ENCODE measurements at places on chromosomes 5 and 9.

DNA sequence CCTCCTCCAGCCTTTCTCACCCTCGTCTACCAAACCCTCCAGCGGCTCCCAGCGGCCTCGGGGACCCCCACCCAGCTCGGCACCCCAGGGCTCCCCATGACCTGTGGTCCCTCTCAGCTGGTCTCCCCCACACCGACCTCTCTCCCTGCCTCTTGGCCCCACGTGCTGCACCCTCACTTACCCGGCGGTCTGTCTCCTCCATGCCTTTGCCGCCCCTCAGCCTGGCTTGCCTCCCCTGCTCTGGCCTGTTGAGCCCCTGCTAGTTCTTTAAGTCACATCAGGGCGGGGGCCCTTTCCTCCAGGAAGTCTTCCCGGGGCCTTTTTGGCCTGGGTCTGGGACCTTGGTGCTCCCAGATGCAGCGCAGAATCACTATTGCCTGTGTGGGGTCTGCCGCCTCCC, 81.5 kb downstream of the LMX1B start:
- DNase-seq = no peak

DNA sequence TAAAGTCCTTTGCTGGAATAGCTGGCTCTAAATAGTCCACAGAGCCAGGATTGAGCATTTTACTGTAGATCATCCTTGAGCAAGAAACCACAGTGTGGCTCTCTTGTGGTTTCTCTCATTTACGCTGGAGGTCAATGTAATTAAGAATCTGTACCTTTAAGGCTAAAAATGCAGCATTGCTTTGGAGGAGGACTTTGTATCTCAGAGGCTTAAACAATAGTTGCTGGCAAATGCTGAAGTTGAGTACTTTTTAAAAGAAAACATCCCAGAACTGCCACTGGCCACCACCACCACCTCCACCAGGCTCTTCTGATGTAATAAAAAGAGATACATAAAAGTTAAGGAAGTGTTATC, 177.3 kb upstream of the ADAMTSL1 start:
- no peak for DNase-seq

DNA sequence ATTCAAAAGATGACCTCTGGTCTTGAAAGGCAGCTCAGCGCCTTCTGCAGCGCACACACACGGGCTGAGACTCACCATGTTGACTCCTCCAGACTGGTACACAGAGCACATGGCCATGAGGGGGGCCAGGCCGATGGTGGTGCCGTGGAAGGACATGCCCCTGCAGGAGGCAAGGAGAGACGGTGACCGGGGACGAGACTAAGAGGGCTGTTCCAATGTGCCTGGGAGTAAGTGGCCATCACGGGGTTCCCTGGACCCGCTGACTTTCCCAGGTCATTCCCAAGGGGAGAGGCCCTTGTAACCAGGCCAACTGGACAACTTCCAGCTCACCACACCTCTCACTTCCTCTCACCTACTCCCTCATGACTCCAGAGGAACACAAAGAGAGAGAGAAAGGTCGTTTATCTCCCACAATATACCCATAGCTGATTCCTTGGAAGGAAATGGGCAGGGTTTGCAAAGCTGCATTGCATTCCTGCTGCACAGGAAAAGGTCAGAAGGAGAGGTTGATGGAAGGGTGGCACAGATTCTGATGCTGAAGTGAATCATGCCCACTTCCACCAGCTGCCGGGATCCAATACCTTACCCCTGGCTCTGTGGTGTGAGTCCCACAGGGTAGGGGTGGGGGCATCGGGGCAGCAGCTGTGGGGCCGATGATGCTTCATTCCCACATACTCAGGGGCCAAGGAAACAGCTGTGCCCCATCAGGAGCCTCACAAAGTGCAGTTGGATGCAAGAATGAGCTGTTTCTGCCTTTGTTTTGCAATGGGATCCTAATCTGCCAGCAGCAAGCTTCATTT, 47.2 kb downstream of the NIPAL4 start:
- no peak for DNase-seq

DNA sequence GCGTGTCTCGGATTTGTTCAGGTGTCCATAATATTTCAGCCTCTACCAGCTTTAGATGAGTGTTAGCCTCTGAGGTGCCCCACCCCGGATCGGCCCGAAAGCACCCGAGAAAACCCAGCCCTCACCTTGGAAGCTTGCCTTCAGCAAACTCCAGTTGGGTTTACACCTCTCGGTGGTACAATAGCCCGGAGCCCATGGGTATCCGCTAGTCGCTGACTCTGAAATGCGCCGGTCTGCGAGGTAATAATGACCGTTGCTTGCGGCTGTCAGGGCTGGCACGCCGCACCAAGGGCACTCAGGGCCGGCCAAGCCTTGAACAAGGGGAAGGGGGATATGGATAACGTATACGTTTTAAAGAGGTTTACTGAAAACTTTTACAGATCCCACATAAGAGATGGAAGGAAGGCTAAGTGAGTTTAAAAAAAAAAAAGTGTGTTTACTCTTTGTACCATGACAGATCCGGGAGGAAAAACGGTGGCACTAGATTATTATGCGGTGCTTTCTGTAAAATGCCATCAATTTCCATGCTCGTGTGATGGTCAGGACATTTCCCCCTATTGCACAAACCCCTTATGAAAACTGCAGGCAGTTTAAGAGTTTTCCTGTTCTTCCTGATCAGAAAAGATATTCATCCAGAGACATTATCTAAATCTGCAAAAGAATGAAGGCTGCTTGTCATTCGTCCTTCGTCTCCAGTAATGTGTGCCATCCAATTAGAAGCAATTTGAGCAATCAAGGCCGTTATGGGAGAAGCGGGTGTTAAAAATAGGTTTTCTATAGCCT, 124.2 kb downstream of the TMEM161B start:
- no peak for DNase-seq

GRCh38 chr9:134947265-134947955, 29.7 kb upstream of the FCN1 start:
- no peak for DNase-seq

GRCh38 chr9:106450549-106450948, 412.4 kb upstream of the ZNF462 start:
- no peak for DNase-seq

DNA sequence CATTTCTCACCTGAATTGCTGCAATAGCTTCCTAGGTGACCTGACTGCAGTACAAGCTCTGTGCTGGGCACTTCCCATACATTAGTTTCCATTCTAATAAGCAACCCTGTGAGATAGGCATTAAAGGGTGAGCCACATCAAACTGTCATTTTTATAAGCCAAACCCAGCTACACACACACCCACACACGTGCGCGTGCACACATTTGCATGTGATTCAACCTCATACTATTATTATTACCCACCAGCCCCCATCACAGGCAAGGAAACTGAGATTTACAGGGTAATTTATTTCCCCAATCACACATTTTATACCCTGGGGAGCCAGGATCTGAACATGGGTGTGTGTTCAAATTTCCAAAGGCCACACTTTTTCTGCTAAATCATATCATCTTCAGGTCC, 93.6 kb downstream of the TTLL11 start:
- no peak for DNase-seq

GRCh38 chr5:32934529-32934928, 223.4 kb downstream of the NPR3 start:
- DNase-seq = no peak

- DNase-seq = no peak
These were observed 189.7 kb downstream of the MEF2C start for GRCh38 chr5:88693071-88693932.

DNA sequence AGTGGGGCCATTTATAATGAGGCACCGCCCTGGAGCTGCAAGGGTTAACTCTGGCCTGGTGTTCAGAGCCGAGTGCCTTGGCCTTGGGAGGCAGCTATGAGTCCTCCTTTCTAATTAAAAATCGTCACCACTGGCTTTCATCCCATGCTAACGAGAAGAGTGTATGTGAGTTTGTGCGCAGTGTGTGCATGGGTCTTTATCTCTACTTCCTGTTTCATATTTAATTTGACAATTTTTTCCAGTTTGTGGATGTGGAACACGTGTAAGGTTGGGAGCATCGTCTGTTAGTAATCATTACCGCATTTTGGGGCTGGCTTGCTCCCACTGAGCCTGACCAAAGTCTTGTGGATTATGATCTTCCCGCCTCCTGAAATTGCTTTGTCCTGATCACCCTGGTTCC, 76.4 kb downstream of the NDFIP1 start:
- no peak for DNase-seq

DNA sequence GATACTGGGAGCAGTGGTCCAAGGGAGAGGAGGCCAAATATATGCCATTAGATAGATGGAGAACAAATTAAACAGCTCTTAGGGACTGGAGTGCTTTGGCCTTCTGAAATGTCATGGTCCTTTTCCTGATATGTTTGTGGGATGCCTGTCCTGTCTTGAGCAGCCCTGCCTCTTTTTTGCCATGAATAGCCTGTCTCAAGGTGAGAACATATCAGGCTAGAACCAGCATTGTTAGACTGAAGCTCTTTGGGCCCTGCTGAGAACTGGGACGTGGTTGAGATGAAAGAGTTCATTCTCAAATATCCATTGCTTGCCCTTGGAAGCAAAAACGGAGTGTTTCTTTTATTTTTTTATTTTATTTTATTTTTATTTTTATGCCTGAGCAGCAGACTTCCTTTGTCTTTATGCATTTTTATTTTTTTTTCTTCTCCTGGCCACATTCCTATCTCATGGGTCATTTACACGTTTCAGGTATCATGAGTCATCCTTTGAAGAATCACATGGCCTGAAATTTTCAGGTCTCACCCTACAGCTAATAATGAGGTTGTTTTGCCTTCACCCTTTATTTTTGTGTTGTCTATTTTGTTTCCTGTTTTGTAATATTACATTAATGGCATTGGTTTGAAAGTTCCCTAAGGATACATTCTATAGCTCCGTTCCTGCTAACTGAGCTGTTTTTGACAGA, 371.4 kb downstream of the PSAT1 start:
- DNase-seq = no peak

GRCh38 chr9:90288275-90288639, 354.4 kb downstream of the DIRAS2 start:
- DNase-seq = no peak

- no peak for DNase-seq
These were observed 3.9 kb upstream of the PLPP1 start for GRCh38 chr5:55538661-55539060.

DNA sequence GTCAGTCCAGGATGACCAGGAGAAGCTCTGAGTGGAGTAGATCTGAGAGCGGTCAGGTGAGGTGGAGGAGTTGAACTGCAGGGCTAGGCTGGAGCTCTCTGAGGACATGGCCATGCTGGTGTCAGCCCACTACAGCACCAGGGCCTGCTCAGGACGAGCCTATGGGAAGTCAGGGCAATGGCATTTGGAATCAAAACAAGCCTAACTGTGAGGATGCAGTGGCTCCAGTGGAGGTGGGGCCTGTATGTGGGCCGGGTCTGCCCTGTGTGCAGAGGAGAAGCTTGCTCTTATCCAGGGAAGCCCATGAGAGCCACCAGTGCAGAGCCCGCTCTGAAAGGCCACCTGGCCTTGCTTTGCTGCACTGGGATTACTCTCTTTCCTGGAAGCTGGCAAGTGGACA, 11.1 kb downstream of the CXCL14 start:
- DNase-seq = no peak

DNA sequence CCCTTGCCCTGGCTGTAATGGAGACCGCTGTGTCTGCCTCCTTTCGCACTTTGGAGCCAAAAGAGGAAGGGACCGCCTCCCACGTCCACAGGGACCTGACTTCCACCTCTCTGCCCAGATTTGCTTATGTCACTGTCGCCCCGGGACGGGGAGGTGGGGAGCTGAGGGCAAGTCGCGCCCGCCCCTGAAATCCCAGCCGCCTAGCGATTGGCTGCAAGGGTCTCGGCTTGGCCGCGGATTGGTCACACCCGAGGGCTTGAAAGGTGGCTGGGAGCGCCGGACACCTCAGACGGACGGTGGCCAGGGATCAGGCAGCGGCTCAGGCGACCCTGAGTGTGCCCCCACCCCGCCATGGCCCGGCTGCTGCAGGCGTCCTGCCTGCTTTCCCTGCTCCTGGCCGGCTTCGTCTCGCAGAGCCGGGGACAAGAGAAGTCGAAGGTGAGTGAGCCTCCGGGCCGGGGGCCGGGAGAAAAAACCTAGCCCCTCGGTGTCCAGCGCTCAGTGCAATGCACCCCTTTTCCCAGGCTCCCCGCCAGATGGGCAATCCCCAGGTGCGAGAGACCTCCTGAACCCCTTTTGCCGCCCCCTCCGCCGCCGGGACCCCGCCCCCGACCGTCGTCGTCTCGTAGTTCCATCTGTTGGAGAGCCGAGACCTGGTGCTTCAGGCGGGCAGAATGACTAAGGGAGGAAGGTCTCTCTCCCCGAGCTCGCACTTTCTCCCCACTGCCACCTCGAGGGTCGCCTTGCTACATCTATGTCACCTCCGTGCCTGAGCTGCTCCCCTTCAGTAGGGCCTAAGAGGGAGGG, at the start of gene GPX3:
Gene GPX3, plus strand, starts transcription at position 288 of the 807 bp plus-strand sequence. Its CDS starts 64 bp downstream, at position 352.
- peak; percentile 34 for DNase-seq

DNA sequence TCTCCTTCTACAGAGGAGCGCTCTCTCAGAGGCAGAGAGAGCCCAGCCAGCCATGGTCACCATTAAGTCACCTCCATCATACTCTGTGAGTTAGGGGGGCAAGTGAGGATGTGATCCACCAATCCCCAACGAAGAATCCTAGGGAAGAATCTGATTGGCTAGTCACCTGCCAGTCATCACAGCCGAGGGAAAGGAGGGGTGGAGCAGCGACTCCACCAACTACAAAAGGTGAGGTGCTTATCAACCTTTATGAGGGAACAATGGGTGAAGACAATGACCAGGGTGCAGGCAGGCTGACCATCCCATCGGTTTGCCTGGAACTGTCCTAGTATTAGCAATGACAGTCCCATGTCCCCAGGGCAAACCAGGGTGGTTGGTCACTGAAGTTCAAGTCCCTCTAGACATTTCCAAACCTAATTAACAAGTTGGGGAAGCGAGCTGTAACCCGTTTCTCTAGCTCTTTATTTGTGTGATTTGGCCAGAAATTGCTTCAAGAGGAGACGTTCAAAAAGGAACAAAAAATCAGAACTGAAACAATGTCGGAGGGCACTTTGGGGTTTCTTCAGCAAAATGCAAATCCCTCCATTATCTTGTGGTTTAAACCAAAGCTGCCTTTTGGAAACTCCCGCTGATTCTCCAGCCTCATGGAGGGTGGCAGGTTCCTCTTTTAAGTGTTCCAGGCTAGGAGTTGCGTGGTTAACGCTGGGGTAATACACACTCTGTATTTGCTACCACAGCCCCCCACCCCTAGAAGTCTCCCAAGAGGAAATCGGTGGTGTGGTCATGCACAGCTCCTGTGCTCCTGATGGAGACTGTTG, 18.8 kb upstream of the FCN1 start:
- DNase-seq = no peak

GRCh38 chr5:11941566-11941965, 37.3 kb upstream of the CTNND2 start:
- no peak for DNase-seq

- no peak for DNase-seq
These were observed 18.1 kb upstream of the NEUROG1 start for GRCh38 chr5:135553688-135554462.
